Astrocyte (in vitro differentiated cells and primary cell): ENCODE measurements at places on chromosomes 5 and 9.

- DNase-seq = no peak
Observed at GRCh38 chr9:68895741-68896478, 118.0 kb downstream of the PRKACG start.

GRCh38 chr5:90248640-90249039 is 160.9 kb downstream of the CETN3 start:
- DNase-seq = no peak

DNA sequence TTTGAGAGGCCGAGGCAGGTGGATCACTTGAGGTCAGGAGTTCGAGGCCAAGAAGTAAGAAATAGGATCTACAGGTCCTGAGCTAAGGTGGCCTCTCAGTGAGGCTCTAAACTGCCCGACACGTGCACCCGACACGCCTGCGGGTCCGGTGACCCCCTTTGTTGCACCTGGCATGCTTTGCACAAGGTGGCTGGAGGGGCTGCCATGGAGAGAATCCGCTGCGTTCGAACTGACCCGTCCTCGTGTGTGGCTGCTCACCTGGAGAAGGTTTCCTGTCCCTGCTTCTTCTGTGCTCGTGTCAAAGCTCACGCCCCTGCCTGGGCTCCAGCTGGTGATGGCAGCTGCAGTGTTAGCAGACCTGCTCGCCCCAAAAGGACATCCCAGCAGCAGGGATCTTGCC is 5.7 kb upstream of the OLFM1 start:
- no peak for DNase-seq

GRCh38 chr9:87696641-87697040 is 29.3 kb upstream of the CTSL start:
- DNase-seq = no peak

DNA sequence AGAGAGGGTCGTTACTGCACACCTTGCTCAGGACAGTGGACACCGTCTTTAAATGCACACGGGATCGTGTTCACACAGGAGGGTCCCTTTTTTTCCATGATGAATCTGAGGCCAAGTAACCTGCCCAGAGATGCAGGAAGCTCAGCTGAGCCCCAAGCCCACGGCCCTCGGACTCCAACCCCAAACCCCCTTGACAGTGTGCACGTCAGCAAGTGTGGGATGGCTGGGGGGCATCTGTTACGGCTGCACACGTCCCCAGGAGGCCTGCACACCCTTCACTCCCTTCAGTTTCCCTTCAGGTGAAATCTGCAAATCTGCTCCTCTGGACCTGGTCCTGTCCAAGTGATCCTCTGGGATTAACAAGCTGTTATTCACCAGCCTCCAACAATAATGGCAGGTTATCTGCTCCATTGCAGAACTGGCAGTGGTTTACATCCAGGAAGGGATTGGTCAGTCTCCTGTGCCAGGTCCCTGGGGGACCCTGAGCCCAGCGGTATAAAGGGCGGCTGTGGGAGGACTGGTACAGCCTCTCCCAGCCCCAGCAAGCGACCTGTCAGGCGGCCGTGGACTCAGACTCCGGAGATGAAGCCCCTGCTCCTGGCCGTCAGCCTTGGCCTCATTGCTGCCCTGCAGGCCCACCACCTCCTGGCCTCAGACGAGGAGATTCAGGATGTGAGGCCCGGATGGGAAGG is at the start of gene LCN1:
TSS of gene LCN1 (plus strand) at position 525 of the 692 bp plus-strand sequence. CDS start at position 583, 58 bp downstream.
- no peak for DNase-seq
